ENCODE measurements at places on chromosomes 5 and 9.

DNA sequence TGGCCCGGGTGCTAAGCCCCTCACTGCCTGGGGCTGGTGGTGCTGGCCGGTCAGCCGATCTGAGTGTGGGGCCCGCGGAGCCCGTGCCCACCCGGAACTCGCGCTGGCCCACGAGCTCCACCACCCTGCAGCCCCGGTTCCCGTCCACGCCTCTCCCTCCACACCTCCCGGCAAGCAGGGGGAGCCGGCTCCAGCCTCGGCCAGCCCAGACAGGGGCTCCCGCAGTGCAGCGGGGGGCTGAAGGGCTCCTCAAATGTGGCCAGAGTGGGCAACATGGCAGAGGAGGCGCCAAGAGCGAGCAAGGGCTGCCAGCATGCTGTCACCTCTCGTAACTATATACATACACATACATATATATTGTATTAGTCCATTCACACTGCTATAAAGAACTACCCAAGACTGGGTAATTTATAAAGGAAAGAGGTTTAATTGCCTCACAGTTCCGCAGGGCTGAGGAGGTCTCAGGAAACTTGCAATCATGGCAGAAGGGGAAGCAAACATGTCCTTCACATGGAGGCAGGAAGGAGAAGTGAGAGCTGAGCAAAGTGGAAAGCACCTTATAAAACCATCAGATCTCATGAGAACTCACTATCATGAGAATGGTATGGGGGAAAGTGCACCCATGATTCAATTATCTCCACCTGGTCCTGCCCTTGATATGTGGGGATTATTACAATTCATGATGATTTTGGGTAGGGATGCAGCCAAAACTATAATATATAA lies 56.8 kb downstream of the LIX1 start:
- H3K4me3 ChIP-seq = no peak overlapping the region
- no peaks in the 10 kb centered on the region for H3K4me1 ChIP-seq
- H3K27ac ChIP-seq = no peak overlapping the region

DNA sequence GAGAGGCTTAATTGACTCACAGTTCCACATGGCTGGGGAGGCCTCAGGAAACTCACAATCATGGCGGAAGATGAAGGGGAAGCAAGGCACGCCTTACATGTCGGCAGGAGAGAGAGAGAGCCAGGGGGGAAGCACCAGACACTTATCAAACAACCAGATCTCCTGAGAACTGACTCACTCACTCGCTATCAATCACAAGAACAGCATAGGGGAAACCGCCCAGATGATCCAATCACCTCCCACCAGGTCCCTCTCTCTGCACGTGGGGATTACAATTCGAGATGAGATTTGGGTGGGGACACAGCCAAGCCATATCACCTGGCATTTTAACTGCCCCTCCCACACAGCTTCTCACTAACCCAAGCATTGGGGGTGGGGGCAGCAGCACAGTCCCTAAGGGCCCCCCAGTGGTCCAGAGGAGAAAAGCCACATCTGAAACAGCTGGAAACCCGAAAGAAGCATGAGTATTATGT lies 76.1 kb upstream of the ASS1 start:
- no peak overlapping the region for H3K27ac ChIP-seq
- no peak overlapping the region for H3K4me3 ChIP-seq
- no peaks in the 10 kb centered on the region for H3K4me1 ChIP-seq
- peak; percentile 18 for DNase-seq

GRCh38 chr5:66642538-66642937 lies 46.3 kb downstream of the MAST4 start:
- no peak overlapping the region for H3K4me3 ChIP-seq
- no peak for DNase-seq
- H3K4me1 ChIP-seq = peaks cover 6% of the 10 kb centered on the region
- H3K27me3 ChIP-seq = no peaks in the 10 kb centered on the region
- no peaks in the 10 kb centered on the region for H3K36me3 ChIP-seq

- H3K4me3 ChIP-seq = no peak overlapping the region
- no peaks in the 10 kb centered on the region for H3K4me1 ChIP-seq
- DNase-seq = peak; percentile 78
- H3K36me3 ChIP-seq = no peaks in the 10 kb centered on the region
Observed at GRCh38 chr9:72280913-72281500, 84.0 kb downstream of the ZFAND5 start.

GRCh38 chr5:160254706-160255105 lies 25.4 kb downstream of the FABP6 start:
- no peak overlapping the region for H3K27ac ChIP-seq
- H3K36me3 ChIP-seq = no peaks in the 10 kb centered on the region
- DNase-seq = no peak
- no peaks in the 10 kb centered on the region for H3K4me1 ChIP-seq
- no peak overlapping the region for H3K4me3 ChIP-seq

GRCh38 chr5:41636605-41637004 lies 126.2 kb upstream of the PLCXD3 start:
- peak; percentile 47 for DNase-seq
- no peak overlapping the region for H3K27ac ChIP-seq
- H3K27me3 ChIP-seq = no peaks in the 10 kb centered on the region
- no peaks in the 10 kb centered on the region for H3K4me1 ChIP-seq
- no peak overlapping the region for H3K4me3 ChIP-seq
- no peaks in the 10 kb centered on the region for H3K36me3 ChIP-seq

DNA sequence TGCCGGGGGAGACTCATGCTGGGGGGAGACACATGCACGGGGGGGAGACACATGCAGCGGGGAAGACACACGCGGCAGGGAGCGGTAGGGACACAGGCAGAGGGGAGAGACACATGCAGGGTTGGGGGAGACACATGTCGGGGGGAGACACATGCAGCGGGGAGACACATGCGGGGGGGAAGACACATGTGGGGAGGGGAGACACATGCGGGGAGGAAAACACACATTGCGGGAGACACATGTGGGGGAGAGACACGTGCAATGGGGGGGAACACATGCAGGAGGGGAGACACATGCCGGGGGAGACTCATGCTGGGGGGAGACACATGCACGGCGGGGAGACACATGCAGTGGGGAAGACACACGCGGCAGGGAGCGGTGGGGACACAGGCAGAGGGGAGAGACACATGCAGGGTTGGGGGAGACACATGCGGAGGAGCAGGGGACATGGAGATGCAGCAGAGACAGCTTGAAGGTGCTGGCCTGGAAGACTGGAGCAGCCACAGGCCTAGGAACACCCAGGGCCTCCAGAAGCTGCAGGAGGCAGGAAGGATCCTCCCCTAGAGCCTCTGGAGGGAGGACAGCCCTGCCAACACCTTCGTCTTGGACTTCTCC lies 20.3 kb upstream of the OLFM1 start:
- H3K4me3 ChIP-seq = no peak overlapping the region
- H3K27me3 ChIP-seq = peaks cover 10% of the 10 kb centered on the region
- no peak overlapping the region for H3K27ac ChIP-seq
- DNase-seq = no peak

DNA sequence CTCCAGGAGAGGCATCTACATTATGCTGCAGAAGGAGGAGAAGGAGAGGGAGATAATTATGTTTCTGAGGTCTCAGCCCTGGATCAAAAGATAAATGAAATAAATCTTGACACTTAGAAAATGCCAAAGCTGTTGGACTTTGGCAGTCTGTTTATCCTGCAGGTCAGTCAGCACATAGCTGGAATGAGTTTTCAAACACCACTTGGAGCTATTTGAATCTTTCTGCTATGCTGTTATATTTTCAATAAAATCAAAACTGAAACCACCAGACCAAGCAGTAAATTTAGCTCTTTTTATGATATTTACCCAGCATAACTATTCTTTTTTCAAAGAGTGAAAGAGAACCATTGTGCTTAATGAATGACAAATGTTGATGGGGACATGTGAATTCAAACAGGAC lies 505.1 kb upstream of the ITGA1 start:
- H3K36me3 ChIP-seq = no peaks in the 10 kb centered on the region
- no peaks in the 10 kb centered on the region for H3K4me1 ChIP-seq
- no peak overlapping the region for H3K27ac ChIP-seq
- no peak overlapping the region for H3K4me3 ChIP-seq
- no peaks in the 10 kb centered on the region for H3K27me3 ChIP-seq

DNA sequence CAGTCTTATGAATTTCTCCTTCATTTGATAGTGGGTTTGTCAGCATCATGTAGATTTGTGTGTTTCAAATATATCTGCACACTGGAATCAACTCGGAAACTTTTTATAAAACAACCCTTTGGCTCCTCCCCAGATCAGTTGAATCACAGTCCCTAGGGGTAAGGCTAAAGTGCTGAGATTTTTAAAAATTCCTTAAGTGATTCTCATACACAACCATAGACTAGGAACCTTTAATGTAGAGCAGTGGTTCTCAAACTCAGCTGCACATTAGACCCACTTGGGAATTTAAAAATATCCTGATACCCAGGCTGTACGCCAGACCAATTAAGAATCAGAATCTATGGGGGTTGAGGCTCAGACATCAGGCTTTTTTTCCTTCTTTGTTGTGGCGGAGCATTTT lies 17.5 kb upstream of the JAK2 start:
- no peaks in the 10 kb centered on the region for H3K36me3 ChIP-seq
- peaks cover 7% of the 10 kb centered on the region for H3K4me1 ChIP-seq

DNA sequence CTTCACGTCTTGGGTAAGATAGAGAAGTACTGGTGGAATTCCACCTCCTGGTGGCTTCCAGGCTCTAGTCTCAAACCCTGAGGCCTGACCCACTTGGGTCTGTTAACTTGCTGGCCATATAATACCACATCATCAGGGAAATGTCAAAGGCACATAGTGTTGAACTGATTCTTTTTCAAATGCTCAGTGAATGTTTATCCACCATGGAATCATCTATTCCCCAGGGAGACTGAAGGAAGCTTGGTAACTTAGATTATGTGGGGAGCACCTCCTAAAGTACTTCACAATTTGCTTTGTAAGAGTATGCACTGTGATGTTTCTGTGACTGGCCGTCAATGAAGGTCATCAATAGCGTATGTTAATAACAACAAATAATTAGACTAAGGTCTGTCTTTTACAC lies 16.1 kb downstream of the MACROH2A1 start:
- peaks cover 57% of the 10 kb centered on the region for H3K4me1 ChIP-seq
- H3K36me3 ChIP-seq = peaks cover 29% of the 10 kb centered on the region
- H3K4me3 ChIP-seq = no peak overlapping the region
- no peak overlapping the region for H3K27ac ChIP-seq
- no peaks in the 10 kb centered on the region for H3K27me3 ChIP-seq

DNA sequence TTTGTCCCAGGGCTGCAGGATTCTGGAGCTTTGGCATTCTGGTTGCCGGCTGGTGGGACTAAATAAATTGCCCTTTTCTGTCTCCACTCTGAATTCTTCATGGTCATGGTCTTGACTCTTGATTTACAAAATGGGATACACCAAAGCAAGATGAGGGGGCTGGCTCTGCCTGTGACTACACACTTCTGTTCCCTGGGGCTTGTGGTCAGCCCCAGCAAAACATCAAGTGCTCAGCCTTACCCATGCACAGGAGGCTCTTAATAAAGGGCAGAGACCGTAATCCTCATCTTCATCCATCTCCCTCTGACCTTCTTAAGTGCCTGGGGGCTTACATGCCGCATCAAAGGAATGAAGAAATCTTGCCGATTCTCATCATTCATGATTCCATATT lies 198.0 kb downstream of the GNA14 start:
- no peak overlapping the region for H3K27ac ChIP-seq
- no peaks in the 10 kb centered on the region for H3K27me3 ChIP-seq
- no peaks in the 10 kb centered on the region for H3K36me3 ChIP-seq
- DNase-seq = no peak

DNA sequence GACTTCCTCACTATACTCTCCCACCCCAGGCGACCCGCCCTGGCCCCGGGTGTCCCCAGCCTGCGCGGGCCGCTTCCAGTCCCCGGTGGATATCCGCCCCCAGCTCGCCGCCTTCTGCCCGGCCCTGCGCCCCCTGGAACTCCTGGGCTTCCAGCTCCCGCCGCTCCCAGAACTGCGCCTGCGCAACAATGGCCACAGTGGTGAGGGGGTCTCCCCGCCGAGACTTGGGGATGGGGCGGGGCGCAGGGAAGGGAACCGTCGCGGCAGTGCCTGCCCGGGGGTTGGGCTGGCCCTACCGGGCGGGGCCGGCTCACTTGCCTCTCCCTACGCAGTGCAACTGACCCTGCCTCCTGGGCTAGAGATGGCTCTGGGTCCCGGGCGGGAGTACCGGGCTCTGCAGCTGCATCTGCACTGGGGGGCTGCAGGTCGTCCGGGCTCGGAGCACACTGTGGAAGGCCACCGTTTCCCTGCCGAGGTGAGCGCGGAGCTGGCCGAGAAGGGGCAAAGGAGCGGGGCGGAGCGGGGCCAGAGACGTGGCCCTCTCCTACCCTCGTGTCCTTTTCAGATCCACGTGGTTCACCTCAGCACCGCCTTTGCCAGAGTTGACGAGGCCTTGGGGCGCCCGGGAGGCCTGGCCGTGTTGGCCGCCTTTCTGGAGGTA lies 2.1 kb downstream of the CA9 start:
- no peaks in the 10 kb centered on the region for H3K36me3 ChIP-seq
- peak overlapping the region; percentile 75 for H3K4me3 ChIP-seq
- no peaks in the 10 kb centered on the region for H3K27me3 ChIP-seq
- peak; percentile 43 for DNase-seq

DNA sequence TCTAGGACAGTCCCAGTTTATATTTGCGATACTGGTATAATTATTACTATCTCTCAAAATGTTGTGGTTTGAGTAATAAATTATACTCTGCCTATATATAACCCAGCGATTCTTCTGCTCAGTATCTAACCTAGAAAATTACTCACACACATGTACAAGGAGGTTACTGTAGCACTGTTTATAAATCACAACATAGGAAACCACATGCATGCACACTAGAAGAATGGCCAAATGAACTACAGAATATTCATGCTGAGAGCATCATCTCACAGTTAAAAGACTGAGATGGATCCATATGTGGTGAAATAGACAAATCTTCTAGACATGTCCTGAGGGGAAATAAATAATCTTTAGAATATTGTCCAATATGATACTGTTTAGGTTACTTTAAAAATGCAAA lies 62.1 kb downstream of the INSYN2B start:
- no peak overlapping the region for H3K27ac ChIP-seq
- H3K4me3 ChIP-seq = no peak overlapping the region
- no peak for DNase-seq
- no peaks in the 10 kb centered on the region for H3K36me3 ChIP-seq

DNA sequence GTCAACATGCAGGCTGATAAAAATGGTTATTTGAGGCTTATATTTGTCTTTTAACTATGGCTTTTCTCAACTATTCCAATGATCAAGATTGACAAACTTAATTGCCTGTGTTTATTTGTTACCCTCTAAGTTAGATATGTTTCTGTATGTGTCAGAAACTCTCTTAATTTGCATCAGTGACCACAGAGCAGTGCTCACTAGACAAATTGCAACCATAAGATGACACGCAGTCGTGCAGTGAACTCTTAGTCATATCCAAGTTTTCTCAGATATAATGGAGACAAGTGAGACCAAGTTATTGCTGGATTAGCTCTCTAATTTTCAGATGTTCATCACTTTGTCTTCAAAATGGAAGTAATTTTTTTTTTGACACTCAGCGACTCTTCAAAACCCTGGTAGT lies 342.2 kb upstream of the RFX3 start:
- no peak overlapping the region for H3K4me3 ChIP-seq
- H3K4me1 ChIP-seq = peaks cover 26% of the 10 kb centered on the region
- no peaks in the 10 kb centered on the region for H3K36me3 ChIP-seq
- H3K27me3 ChIP-seq = no peaks in the 10 kb centered on the region

DNA sequence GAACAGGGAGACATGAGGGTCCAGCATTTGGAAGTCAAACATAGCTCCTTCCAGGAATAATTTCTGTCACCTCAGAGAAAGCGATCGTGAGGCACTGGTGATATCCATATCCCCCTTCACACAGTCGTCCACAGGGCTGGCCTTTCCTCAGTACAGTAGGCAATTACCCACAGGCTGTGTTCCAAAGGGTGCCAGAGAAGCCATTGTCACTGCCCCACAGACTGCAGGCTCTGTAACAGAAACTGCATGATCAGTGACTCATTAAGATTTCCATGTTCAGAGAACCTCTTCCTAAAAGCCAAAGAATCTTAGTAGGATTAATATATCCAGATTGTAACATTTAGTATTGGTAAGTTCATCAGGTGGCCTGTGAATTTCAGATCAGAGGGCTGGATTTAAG lies 127.6 kb downstream of the RPS23 start:
- peak; percentile 23 for DNase-seq
- no peak overlapping the region for H3K27ac ChIP-seq

Measured in GM23248 (cell line).